ENCODE measurements at places on chromosomes 4 and X.
A peak's percentile ranks its signal among the peaks of the same experiment; 100 is the strongest.

- no peak for DNase-seq
Observed at GRCh38 chrX:103540145-103540544, 20.9 kb upstream of the RAB40A start.

DNA sequence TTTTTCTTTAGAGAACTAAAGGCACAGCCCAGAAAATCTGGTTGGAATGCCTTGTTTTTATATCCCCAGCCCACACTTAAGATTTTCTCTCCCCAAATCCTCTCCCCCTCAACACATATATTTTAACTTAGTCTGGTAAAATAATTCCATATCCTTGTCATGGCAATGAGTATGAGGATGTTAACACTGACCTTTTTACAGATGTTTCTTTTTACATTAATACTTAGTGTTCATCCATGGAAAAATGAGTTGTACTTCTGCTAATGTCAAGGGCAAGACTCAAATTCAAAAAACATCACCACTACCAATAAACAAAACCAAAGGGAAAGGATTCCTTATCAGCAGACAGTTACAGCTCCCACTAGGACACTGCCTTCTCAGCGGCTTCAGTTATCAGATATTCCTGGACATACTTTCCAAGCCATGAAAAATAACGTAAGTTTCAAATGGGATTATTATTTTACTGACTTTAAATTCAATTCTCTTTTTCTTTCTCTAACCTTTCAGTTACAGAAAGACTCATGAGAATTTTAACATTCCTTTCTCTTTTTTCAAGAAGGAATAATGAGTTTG, 83.3 kb downstream of the RASL11B start:
- DNase-seq: no peak

DNA sequence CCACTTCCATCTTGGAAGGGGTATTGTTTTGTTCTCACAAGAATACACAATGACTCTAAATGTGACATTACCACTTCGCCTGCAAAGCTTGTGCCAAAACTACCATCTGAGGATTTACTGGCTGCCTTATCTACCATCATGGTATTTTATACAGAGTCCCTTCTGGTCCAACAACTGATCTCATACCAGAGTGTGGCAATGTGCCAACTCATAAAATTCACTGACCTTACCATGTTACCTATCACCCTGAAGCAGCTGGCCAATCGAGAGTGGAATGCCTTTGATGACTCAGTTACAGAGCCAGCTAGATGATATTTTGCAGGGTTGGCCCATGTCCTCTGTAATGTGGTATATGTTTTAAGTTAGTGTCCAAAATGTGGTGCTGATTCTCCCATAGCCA, 3.8 kb upstream of the SERPINA7 start:
- no peak for DNase-seq

DNA sequence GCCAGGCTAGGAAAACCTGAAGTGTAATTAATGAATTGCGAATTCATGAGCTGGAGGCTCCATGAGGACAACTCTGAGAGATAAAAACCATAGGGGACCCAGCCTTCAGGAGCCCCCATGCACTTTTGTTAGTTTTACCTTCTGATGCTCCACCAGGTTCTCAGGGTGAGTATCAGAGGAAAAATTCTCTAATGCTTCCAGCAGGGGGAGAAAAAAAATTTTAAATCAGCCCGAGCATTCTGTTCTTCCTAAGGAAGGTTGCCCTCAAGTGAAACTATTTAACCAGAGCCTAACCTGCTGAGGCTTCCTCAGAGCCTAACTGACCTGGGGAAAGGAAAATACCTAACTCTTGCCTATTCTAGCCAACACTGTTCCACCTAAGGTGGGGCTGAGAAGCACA, 552.6 kb downstream of the PPARGC1A start:
- no peak for DNase-seq

DNA sequence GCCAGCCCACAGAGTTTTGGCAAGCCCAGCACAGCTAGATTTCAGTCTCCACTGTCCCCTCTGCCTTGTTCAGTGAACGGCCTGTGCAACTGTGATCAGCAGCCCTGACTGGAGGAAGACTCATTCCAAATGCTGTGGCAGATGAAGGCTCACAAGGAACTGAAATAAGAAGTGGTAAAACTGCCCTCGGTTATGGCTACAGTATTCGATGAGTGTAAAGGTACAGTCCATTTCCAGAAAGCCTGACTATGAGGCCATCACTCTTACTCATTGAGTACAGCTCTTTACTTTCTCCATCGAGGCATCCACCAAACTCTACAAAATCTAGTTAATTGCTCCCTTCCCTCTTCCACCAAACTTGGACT, 69.1 kb downstream of the RHOH start:
- DNase-seq: no peak

GRCh38 chrX:45758738-45759397, 558.2 kb upstream of the DIPK2B start:
- no peak for DNase-seq

- no peak for DNase-seq
Observed at GRCh38 chrX:44274096-44274495, 69.4 kb downstream of the EFHC2 start.

DNA sequence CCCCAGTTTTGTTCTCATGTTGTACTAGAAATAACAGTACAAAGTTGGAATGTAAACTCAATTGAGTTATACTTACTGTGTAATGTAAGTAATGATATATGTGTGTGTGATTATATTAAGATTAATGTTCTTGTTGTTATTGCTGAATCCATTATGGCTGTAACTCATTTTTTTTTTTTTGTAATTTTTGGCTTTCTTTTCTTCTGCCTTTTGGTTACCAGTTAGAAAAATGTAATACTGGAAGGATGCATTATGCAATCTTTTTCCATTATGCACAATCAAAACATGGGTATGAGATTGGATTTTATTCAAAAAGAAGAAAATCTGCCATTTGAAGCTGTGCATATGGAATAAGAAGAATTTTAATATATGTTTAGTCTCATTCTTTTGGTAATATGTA, 34.0 kb downstream of the BANK1 start:
- no peak for DNase-seq

GRCh38 chrX:107632346-107632745, 4.0 kb downstream of the PRPS1 start:
- no peak for DNase-seq

DNA sequence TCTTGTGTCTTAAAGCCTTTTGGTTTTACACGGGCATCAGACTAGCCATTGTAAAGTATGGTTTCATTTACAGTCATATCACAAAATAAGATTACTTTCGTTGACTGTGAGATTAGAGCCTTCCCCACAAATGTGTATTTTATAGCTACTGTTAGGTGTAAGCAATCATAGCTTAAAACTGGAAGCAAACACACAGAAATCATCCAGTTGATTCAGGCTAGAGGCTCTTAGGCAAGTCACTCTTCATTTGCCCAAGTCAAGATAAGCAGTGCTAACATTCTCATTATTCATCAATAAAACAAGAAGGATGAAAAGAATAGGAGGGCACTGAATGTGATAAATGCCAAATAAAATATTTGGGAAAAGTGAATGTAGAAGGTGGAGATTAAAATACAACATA, 448.7 kb upstream of the FAM241A start:
- no peak for DNase-seq

DNA sequence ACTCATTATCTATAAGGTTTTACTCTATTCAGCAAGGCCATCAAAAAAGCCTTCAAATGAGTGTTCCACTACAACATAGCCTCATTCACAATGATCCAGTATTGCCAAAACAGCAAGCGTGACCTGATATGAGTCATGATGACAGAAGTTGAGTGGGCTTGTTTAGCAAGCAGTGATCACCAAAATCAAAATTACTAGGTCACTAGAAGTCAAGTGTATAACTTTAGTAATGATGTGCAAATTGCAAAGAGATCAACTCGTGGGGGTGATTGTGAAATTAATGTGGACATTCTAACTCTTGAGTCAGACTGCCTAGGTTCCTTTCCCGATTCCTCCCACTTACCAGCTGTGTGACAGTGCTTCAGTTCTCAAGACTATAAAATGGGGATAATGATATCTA, 124.5 kb downstream of the CHM start:
- DNase-seq: no peak

DNA sequence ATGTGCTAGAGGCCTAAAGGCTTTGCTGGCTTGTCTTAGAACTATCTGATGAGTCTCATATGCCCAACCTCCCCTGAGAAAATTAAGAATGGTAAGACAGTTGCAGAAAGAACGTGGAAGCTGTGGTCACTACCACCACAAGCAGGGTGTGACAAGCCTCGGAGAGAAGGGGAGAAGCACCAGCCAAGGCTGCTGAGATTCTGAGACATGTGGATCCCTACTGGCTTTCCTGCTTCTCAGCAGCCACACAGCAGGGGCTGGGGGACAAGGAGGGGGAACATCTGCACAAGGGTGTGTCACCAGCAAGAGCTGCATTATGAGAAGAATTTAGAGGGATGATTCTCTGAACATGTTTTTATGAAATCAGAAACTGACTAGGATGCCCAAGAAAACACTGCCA, 19.4 kb downstream of the TAPT1 start:
- DNase-seq: no peak

- no peak for DNase-seq
Observed at GRCh38 chrX:20596856-20597255, 330.1 kb upstream of the RPS6KA3 start.

DNA sequence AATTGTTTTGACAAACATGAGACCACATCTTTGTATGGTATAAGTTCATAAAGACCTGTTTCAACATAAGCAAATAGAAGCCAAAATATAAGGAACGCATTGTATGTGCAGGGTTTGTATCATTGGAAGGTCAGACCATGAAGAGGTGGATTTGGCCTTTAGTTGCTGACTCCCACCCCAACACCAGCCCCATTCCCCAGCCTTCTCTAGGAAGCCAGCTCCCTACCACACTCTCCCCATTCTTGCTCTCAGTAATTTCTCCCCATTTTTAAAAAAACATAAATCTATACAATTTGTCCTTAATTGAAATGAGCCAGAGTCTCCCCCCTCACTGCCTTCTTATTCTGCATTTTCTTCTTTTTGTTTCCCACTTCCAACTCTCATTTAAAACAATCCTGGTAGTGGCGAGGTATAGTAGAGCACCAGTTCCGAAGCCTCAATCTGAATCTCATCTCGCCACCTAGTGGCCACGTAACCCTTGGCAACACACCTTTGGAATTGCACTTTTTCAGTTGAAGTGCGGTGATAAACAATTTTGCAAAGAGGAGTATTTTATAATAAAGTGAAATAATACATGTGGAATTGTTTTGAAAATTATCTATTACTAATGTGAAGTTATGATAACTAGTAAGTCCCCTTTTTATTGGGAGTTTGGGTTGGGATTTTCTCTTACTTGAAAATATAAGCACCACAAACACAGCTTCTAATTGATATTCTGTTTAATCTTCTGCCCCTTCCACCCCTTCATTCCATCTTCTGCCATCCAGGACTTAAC, 126.6 kb downstream of the ASB9 start:
- peak; percentile 26 for DNase-seq

- no peak for DNase-seq
Observed at GRCh38 chr4:166435449-166435848, 562.4 kb downstream of the TLL1 start.

- no peak for DNase-seq
Observed at GRCh38 chr4:109332926-109333464, 30.5 kb upstream of the COL25A1 start.

- DNase-seq: peak; percentile 52
Observed at GRCh38 chr4:173013232-173013930, 155.2 kb upstream of the GALNT7 start.

DNA sequence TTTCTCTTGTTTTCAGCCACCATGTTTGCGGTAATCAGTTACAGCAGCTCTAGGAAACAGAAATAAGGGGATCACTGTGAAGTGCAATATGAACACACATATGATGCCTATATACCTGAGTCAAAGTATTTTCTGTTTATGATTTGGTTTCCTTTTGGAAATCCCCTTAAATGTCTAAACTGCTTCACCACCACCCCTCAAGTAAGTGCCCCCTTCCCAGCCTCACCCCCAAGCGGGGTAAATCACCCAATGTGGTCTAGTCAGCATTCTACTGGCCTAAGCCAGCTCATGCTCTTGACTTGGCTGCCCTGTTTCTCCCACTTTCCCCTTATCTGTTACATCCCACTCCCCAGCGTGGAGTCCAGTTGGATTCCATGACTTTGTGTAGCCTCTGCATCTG, 176.5 kb downstream of the QDPR start:
- no peak for DNase-seq

DNA sequence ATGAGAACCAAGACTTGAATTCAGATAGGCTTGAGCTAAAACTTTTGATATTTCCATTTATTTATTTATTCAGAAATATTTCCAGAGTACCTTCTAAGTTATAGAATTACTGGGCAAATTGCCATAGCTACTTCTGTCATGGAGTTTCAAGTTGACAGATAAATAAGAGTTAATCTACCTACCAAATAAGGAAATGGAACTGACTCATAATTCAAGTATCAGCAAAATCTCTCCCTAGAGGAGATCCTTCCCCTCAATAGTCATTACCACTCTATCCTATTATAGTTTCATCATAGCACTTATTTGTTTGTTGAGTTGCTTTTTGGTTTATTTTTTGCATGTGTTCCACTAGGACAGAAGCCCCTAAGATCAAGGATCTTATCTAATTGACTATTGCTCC, 48.8 kb upstream of the CCSER1 start:
- DNase-seq: no peak

DNA sequence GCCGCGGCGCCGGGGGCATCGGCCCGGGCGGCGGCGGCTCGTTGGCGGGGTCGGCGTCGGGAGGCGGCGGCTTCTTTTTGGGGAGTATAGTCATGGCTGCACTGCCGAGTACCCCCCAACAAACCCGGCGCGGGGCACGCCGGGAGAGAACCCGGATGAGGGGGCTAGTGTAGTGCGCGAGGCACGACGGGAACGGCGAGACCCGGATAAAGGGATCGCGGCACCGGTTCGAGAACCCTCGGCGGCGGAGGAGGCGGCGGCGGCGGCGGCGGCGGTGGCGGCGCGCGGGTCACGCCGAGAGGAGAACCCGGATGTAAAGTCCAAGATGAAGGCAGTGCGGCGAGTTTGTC, at the start of gene OTUD5:
Gene OTUD5, minus strand, starts transcription at position 131 of the 350 bp plus-strand sequence. Its CDS starts 37 bp downstream, at position 94.
- peak; percentile 65 for DNase-seq

- DNase-seq: no peak
Observed at GRCh38 chr4:169634975-169635374, 14.6 kb downstream of the CLCN3 start.

- DNase-seq: no peak
Observed at GRCh38 chrX:133609166-133609565, 193.9 kb upstream of the GPC4 start.

- no peak for DNase-seq
Observed at GRCh38 chrX:54446084-54446483, 5.9 kb downstream of the TSR2 start.

DNA sequence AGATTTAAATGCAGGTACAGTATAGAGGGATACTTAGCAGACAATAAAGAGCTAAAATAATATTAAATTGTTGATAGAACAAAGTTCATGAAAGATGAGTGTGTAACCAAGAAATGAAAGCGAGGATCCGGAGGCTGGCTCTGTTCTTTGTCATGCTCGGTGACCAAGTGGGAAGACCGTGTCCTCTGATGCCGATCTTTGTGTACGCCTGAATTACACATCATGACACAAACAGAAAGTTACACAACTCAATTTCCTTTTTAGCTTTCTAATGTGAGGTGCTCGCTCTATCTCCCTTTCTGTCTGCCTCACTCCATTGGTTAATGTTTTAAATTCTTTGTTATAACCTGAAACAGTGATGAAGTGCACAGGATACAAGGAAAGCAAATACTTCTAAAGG, 114.8 kb upstream of the NEIL3 start:
- DNase-seq: no peak

GRCh38 chr4:5788144-5788543, 77.1 kb downstream of the EVC start:
- no peak for DNase-seq

All from NCI-H1417 (cell line).